ENCODE measurements at places on chromosomes 5 and 9.

- peak; percentile 55 for DNase-seq
Observed at GRCh38 chr9:96317335-96317980, 15.5 kb upstream of the HSD17B3 start.

- no peak for DNase-seq
Observed at GRCh38 chr9:131188976-131189375, 63.6 kb downstream of the NUP214 start.

GRCh38 chr9:122857815-122858214 lies 29.4 kb upstream of the PDCL start:
- DNase-seq = no peak

GRCh38 chr5:67265951-67266350 lies 69.4 kb upstream of the CD180 start:
- DNase-seq = no peak

GRCh38 chr9:114823441-114823840 lies 17.6 kb upstream of the TNFSF15 start:
- no peak for DNase-seq

DNA sequence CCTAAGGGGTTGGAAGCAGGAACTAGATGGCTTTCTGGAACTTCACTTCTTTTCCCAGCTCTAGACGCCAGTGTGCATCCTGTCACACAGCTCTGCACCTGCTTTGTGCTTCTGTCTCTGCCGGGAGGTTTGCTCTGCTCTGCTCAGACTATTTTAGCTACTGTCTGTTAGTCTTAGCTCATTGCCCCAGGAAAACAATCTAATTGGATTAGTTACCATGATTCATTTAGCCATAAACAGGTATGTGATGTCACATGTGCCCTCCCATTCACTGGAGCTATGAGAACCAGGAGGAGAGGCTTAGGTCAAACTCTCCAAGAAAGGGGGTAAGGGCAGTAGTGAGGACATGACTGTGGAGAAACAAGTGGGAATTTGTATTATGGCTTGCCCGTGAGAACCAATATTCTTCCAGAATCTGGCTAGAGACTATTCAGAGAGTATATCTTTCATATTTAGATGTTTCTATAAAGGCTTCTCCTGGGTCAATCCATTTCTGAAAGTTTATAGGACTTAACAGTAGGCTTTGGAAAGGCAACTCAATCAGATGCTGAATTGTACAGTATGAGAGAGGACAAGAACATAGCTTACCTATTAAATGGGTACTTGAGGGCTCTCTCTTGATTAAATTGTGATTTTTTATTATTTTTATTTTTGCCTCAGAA lies 22.4 kb upstream of the NREP start:
- peak; percentile 25 for DNase-seq

DNA sequence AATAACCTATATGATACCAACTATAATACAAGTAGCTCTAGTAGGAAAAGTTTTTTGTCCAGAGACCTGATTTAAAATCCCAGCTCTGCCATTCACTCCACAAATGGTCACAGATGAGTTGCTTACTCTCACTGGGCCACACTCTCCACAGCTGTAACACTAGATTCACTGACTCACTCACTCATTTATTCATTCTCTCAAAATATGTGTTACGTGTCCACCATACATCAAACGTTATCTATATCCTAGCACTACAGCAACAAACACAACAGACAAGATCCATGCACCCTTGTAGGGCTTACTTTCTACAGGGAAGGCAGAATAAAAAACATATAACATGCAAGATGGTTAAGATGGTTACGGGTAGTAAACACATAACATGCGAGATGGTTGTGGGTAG lies 146.3 kb downstream of the CDK5RAP2 start:
- DNase-seq = no peak

- DNase-seq = no peak
Observed at GRCh38 chr5:68479524-68479923, 264.0 kb downstream of the PIK3R1 start.

DNA sequence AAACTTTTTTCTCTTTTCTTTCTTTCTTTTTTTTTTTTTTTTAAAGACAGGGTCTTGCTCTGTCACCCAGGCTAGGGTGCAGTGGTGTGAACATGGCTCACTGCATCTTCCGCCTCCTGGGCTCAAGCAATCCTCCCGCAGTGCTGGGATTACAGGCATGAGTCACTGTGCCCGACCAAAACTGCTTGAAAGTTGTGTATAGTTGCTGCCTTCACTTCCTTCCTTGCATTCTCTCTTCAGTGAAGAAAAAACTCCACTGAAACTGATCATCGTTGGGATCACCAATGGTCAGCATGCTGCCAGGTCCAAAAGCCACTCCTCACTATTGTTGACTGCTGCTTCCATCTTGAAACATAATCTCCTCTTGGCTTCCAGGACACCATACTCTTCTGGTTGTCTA lies 66.6 kb upstream of the CTNNA1 start:
- DNase-seq = peak; percentile 66

DNA sequence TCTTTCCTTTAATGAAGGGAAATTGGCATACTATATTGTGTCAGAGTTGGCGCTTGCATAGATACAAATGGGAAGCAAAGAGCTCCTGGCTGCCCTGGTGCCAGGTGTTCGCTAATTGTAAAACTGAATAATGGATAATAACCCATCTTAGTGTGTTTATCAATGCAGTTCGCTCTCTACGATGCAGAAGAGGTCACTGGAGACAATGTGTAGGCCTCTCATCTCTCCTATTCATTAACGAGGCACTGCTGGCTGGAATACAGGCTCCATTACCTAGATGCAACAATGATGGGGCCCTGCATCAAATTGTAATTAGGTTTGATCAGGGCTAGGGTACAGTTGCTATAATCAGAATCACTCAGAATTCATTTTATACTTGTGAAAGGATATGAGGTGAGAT lies 171.0 kb downstream of the RMI1 start:
- DNase-seq = no peak

GRCh38 chr5:1119312-1119831 lies 7.5 kb upstream of the SLC12A7 start:
- DNase-seq = no peak

Measured in kidney tubule cell (primary cell).